Ovary (tissue), 10 donors: ENCODE measurements at places on chromosomes 7 and 10. TPM values are rescaled to one million over a fixed set of nuclear protein-coding genes. Genes with fewer than 3 reads are reported as not detected.

GRCh38 chr10:97546456-97547270, 25.9 kb upstream of the ANKRD2 start:
- peaks cover 14% of the 10 kb centered on the region for H3K4me1 ChIP-seq
- H3K36me3 ChIP-seq, result no peaks in the 10 kb centered on the region
- H3K4me3 ChIP-seq, result no peak overlapping the region
- H3K27ac ChIP-seq, result no peak overlapping the region

DNA sequence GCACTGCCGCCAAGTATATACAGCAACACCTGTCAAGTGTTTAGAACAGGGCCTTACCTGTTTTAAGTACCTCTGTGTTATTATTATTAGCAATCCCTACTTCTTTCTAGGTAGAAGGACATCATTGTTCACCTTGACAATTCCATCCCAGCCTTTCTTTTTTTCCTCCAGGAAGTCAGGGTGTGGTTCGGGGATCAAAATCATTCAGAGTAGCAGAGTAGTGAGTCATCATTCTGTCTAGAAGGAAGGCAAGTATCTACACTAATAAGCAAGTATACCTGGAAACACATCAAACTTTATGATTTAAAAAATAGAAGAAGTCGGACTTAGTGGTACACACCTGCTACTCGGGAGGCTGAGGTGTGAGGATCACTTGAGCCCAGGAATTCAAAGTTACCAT, 25.5 kb upstream of the CAPZA2 start:
- no peaks in the 10 kb centered on the region for H3K36me3 ChIP-seq
- no peak overlapping the region for H3K4me3 ChIP-seq
- no peak for DNase-seq

DNA sequence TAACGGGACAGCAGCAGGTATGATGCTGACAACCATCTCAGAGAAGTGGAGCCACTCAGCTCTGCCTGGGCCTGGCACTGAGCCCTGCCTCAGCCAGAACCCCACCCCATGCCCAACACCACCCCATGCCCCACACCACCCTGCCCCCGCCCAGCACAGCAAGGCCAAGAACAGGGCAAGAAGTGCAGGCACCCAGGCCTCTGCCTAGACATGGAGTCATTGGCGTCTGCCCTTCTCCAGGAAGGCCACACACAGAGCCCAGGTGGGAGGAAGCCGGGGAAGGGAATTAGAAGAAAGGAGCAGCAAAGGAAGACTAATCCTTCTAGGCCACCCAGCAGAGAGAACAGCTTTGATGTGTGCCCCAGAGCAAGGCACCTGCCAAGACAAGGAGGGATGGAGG, 18.9 kb downstream of the CAMK2G start:
- H3K4me1 ChIP-seq, result no peaks in the 10 kb centered on the region
- no peak overlapping the region for H3K4me3 ChIP-seq
- no peak for DNase-seq
- H3K27ac ChIP-seq, result no peak overlapping the region
- no peaks in the 10 kb centered on the region for H3K36me3 ChIP-seq

DNA sequence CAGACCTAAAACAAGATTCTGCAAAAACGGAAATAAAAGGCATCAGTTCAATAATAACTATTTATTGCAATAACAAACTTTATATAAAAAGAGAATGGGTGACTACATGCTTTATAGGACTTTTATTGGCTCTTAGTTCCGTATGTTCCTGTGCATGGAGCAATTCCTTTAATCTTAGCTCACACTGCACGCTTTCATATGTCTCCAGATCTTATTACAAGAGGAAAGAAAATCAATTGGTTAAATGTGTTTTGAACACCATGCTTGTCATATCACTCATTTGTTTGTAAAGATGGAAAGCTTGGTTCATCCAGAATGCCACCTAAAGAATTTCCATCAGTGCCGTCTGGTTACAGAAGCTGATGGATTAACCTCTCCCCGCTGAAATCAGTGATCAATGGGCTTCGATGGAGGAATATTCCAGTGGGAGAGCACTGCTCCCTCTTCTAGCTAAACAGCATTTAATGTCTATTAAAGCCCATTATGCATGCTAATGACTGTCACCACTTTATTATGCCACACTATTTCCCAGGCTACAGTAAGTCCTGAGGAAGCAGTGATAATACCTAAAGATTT, 210.3 kb downstream of the GLI3 start:
- H3K36me3 ChIP-seq, result no peaks in the 10 kb centered on the region
- no peak overlapping the region for H3K4me3 ChIP-seq
- H3K4me1 ChIP-seq, result no peaks in the 10 kb centered on the region
- no peak overlapping the region for H3K27ac ChIP-seq
- DNase-seq, result no peak
- no peaks in the 10 kb centered on the region for H3K27me3 ChIP-seq

- no peaks in the 10 kb centered on the region for H3K27me3 ChIP-seq
- H3K27ac ChIP-seq, result no peak overlapping the region
- H3K36me3 ChIP-seq, result no peaks in the 10 kb centered on the region
- H3K4me1 ChIP-seq, result no peaks in the 10 kb centered on the region
- H3K4me3 ChIP-seq, result no peak overlapping the region
- no peak for DNase-seq
Observed at GRCh38 chr10:71367271-71367670, 29.4 kb upstream of the CDH23 start.

DNA sequence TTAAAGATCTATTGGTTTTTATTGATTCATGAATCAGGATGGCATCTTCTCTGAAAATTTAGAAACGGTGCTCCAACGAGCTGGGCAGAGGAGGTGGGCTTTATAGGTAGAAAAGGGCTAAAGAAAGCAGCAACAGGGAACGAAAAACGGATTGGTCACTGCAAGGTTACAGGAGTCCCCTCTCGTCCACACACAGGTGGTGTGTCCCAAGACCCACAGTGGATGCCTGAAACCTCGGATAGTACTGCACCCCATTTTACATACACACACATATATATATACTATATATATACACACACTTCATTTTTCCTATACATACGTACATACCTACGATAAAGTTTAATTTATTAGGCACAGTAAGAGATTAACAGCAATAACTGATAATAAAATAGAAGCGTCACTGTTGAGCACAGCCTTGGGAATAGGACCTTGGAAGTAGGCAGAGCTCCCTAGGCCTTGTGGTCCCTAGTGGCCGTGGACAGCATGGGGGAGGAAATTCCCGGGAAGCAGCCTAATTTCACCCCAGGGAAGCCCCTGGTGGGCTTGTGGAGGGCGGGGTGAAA, 737 bp upstream of the NUB1 start:
- H3K27me3 ChIP-seq, result no peaks in the 10 kb centered on the region
- H3K36me3 ChIP-seq, result no peaks in the 10 kb centered on the region
- H3K27ac ChIP-seq, result no peak overlapping the region
- DNase-seq, result no peak

DNA sequence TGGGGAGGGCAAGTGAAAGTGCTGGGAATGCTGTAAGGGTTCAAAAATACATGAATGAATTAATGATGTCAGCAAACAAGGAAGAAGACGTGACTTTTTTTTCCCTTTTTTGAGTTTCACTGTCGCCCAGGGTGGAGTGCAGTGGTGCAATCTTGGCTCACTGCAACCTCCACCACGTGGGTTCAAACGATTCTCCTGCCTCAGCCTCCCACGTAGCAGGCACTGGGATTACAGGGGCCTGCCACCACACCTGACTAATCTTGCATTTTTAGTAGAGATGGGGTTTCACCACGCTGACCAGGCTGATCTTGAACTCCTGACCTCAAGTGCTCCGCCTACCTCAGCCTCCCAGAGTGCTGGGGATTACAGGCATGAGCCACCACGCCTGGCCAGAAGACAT, 30.0 kb downstream of the DENND10 start:
- H3K36me3 ChIP-seq, result no peaks in the 10 kb centered on the region
- no peak for DNase-seq
- H3K27ac ChIP-seq, result no peak overlapping the region
- no peak overlapping the region for H3K4me3 ChIP-seq

DNA sequence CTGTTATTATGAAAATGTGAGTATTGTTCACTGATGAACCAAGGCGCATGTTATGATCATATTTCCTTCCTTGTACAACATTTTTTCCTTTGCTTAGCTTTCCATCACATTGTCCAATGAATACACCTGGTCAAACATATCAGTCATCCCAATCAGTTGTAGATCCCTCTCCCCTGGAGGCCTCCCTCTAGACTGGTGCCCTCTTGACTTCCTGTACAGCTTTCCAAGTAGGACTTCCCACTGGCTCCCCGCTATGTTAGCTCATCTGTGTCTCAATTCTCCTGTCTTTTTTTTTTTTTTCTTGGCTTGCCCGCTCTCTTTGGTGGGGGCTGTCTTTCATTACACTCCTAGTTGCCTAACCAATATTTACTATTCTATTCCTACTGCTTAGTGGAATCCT, 214.2 kb upstream of the NPY start:
- H3K27me3 ChIP-seq, result no peaks in the 10 kb centered on the region
- H3K27ac ChIP-seq, result no peak overlapping the region
- no peak for DNase-seq
- H3K36me3 ChIP-seq, result no peaks in the 10 kb centered on the region
- no peaks in the 10 kb centered on the region for H3K4me1 ChIP-seq
- no peak overlapping the region for H3K4me3 ChIP-seq

- H3K4me1 ChIP-seq, result peaks cover 27% of the 10 kb centered on the region
- DNase-seq, result no peak
- H3K36me3 ChIP-seq, result no peaks in the 10 kb centered on the region
- H3K27me3 ChIP-seq, result no peaks in the 10 kb centered on the region
Observed at GRCh38 chr7:151871904-151872303, 5.0 kb downstream of the PRKAG2 start.

DNA sequence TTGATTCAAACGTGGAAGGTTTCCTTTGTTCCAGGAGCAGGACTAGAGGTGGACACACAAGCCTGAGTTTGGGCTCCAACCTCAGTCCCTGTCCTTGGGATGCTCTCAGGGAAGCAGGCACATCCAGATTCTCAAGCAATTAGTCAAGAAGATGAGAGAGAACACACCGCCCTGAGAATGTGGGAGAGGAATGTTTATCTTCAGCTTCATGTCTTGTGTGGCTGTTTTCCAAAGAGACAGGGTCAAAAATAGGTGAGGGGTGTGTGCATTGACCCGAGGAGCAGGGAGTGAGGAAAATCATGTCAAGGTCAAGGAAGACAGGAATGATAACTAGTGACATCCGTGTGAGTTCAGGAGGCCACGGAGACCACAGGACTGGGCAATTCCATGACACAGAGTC, 472.2 kb upstream of the C7orf33 start:
- no peak overlapping the region for H3K27ac ChIP-seq
- no peak for DNase-seq
- no peaks in the 10 kb centered on the region for H3K27me3 ChIP-seq
- H3K4me3 ChIP-seq, result no peak overlapping the region

DNA sequence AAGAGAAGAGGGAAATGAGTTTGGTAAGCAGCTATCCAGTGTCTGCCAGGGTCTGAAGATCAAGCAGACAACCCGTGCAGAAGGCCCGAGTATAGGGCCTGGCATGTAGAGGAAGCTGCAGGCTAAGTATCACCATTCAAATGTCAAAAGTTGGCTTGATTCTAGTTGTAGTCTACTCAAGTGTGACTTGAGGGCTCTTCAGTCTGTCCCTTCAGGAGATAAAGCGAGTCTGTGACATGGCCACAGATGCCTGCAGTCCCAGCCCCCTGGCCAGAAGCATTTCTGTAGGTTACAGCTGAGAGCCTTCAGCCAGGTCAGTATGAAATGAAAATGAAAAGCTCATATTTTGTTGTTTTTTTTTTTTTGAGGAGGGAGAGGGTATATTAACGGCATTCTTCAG, 97.8 kb upstream of the EEPD1 start:
- H3K4me3 ChIP-seq, result no peak overlapping the region
- H3K27me3 ChIP-seq, result no peaks in the 10 kb centered on the region
- H3K36me3 ChIP-seq, result no peaks in the 10 kb centered on the region

GRCh38 chr7:151518105-151518946, 1.4 kb downstream of the RHEB start:
- H3K4me1 ChIP-seq, result peaks cover 16% of the 10 kb centered on the region
- no peaks in the 10 kb centered on the region for H3K36me3 ChIP-seq
- peak overlapping the region; percentile 72 for H3K4me3 ChIP-seq

DNA sequence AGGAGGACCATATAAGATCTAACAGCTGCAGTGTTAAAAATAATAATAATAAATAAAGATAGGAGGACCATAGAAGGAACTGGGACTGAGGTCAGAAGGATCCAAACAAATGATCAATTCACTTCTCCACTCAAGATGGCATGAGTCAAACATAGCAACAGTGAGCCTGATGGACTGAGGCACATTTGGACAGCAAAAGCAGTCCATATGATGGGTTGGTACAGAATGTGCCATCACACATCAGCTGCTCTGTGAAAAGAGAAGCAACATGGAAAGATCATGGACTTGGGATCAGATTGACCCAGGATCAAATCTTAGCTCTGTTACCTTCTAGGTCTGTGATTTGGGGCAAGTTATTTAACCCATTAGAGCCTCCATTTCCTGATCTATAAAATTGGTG, 188.9 kb upstream of the KMT2E start:
- no peaks in the 10 kb centered on the region for H3K27me3 ChIP-seq
- no peak for DNase-seq
- no peak overlapping the region for H3K4me3 ChIP-seq

The FGFR2 gene
- polyA plus RNA-seq, result 8.8 TPM

The MARCHF5 gene
- polyA plus RNA-seq, result 30.0 TPM

The ASB10 gene
- polyA plus RNA-seq, result not detected

The NPY4R gene
- polyA plus RNA-seq, result not detected

The COG5 gene
- 10.3 TPM for polyA plus RNA-seq

The LCOR gene
- 4.0 TPM for polyA plus RNA-seq
